ENCODE measurements at places on chromosomes 7 and 10.

DNA sequence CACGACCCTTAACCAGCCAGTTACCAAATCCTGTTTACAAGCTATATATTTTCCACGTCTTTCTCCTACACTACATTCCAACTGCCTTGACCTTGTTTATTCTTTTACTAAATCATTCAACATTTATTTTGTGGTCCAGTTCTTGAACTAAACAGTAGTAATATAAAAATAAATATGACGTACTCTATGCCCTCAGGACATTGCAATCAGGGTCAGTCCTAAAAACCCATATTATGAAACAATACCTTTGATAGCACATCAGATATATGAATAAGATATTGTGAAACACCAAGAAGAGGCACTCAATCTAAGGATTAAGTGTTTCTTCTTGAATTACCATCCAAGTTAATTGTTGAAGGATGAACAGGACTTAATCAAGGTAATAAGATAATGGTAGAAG is 52.5 kb upstream of the WNT16 start:
- DNase-seq: no peak

GRCh38 chr10:71219918-71220688 is 7.7 kb downstream of the UNC5B start:
- no peak for DNase-seq

DNA sequence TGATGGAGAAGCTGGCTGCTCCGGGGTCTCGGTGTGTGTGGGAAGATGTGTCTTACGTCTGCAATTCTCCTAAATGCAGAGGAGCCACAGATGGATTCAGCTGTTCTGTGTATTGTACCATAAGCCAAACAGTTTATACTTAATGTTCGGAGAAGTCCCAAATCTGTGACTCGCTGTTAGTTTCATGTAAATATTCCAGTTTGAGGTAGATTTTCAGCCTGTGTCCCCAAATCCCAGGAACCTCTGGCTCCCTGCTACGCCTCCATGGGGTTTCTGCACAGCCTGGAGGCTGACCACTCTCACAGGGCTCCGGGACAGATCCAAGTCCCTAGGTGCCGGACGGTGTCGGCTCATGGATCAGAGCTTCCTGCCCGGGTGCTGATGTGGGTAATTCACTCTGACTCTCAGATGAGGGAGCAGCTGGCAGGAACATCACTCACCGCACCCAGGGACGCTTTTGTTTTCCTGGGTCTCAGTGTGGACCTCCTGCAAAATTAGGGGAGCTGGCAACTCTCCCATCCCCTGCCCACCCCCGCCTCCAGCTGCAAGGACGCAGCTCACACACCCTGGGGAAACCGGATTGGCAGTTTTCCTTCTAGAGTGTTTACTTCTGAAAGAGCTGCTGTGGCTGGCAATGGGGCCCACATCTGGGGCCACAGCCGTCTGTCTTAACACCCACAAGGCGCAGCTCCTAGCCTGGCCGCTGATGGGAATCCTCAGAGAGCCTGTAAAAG is 421.1 kb upstream of the FOXK1 start:
- no peak for DNase-seq

- no peak for DNase-seq
Measured at GRCh38 chr7:116560021-116560970, 35.5 kb downstream of the CAV1 start.

DNA sequence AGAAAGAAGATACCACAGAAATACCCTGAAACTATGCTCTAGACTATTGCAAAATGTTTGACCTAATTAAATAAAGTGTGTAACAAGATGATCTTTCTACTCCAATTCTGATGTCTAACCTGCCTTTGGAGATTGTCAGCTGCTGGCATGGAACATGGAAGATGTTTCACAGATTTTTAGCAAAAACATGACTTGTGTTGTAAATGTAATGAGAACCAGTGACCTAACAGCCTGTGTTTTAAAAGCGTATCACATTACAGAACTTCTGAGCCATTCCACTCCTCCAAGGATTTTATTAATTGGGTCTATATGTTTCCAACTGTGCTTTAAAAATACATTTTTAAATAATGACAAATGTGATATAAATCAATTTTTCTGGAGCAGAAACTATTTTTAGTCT is 526.3 kb upstream of the SEMA3D start:
- DNase-seq: no peak

DNA sequence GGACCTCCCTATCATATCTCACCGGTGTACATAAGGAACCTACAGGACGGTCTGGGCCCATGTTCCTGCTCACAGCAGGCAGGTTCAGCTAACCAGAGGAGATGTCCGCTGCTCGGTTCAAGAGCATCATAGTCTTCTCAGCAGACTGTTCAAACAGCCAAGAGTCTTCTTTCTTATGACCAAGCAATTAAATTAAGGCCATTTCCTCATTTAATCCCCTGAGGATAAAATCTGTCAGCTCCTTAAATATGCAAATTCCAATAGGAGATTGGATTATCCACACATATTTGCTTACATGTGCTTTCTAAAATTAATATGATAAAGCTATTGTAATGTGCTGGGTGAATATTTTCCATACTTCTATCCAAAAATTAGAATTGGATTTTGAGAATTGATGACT is 59.7 kb downstream of the LMBR1 start:
- no peak for DNase-seq

DNA sequence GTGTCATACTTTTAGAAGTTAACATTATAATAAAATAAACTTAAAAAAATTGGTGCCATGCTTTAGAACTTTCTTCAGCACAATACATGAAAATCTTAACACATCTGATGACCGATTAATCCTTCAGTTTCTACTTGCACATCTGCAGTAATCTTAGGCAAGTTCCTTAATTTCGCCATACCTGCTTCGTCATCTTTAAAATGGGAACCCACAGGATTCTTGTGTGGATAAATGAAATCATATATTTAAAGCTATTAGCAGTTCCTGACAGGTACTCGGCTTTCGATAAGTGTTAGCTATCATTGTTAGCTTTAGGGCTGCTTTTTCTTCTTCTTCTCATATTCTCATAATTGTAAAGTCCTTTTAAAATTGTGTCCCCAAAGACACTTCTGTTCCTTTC is 907 bp upstream of the VPS50 start:
- DNase-seq: no peak

GRCh38 chr7:26681819-26682418 is 182.5 kb downstream of the SKAP2 start:
- DNase-seq: peak; percentile 40

DNA sequence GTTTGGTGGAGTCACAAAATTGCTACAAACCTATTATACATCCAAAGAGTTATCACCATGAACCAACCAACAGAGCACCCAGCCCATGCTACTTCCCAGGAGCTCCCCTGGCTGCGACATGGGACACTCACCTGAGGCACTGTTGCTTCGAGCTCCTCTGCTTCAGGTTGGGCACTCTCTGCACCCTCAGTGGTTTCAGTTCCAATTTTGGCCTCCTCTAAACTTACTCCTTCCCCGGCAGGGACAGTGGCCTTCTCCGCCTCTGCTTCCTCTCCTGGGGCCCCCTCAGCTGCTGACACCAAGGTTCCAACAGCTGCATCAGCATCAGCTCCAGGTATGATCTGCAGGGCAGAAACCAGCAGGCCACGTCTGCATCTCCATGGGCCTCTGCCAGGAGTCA is 120.4 kb upstream of the TARP start:
- no peak for DNase-seq

GRCh38 chr7:79452032-79452494 is 1.4 kb downstream of the MAGI2 start:
- DNase-seq: no peak

DNA sequence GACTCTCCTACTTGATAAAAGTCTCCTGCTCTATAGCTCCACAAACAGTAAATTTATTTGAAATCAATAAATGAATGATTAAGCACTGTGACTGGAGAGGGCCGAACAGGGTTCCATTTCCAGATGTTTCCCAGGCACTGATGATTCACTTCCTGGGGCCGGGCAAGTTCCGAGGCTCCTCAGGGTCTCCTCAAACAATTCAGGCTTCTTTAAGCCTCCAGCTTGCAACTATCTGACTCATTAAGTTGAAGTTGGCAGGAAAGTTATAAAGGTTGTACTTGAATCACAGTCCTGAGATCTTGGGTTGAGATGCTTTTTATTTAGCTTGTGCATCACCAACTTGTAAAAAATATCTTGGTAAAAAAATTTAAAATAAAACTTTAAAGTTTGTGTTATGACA is 612.9 kb downstream of the DNAJB6 start:
- DNase-seq: no peak

- DNase-seq: no peak
Measured at GRCh38 chr7:32673275-32673983, 178.1 kb downstream of the AVL9 start.

GRCh38 chr7:29891766-29892165 is 85.5 kb downstream of the WIPF3 start:
- no peak for DNase-seq

DNA sequence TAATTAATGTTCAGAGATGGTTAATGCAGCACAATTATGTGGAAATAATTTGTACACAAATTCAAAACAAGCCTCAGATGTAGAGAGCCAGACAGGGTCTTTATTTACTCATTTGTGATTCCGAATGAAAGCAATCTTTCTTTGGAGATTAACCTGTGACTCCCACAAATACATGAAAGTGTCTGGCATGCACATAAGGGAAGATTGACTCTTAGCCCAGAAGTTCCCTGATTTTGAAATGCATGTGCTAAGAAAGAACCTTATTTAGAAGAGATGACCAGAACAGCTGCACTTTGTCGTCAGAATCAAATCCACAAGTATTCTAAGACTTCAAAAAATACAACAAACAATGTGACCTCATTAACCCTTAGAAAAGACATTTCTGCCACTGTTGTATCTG is 45.1 kb downstream of the RNLS start:
- no peak for DNase-seq

- DNase-seq: no peak
Measured at GRCh38 chr7:102897211-102897631, 15.6 kb upstream of the LRRC17 start.

DNA sequence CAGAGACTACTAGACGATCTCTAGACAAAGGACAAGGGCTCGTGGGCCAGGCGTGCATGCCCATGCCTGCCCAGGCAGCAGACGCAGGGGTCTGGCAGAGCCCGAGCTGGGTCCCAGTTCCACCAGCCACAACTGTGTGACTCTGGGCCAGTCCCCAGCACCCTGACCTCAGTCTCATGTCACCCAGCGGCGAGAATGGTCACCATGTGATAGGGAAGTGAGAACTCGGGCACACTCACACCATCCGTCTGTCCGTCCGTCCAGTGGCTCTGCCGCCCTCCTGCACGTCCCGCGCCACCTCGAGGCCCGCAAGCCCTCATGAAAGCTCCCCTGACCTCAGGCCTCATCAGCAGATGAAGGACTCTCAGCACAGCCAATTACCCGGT is 280.0 kb downstream of the ELFN1 start:
- DNase-seq: no peak

DNA sequence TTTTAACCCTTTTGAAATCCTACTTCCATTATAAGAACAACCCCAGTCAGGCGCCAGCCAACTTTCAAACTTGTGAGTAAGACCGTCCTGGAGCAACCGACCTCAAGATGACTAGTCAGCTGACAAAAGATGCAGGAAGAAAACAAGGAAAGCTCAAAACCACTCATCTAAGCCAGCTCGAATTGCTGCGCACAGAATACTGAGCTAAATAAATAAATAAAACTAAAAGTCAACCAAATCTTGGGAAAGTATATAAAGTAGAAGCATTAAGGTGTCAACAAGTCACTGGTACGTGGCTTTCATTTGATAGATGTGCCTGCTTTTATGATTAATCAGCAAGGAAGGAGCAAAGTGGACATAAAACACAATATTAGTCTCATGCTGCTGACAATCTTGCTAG is 1269.8 kb downstream of the XPNPEP1 start:
- DNase-seq: no peak

DNA sequence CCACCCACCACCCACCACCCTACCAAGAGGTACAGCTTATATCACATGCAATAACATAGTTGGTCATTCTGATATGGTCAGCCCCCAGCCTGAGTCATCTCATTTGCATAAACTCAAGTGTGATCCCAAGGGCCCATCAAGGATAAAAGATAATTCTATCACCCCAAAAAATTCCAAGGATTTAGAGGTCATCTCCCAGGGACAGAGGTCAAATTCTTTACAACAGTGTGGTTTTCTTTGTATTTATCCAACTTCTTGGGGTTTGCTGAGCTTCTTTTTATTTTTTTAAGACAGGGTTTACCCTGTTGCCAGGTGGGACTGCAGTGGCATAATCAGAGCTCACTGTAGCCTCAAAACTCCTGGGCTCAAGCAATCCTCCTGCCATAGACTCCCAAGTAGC is 9.4 kb upstream of the GTPBP10 start:
- no peak for DNase-seq

GRCh38 chr10:45353186-45353585 is 20.8 kb upstream of the ALOX5 start:
- no peak for DNase-seq

GRCh38 chr10:129879655-129880054 is 84.4 kb downstream of the EBF3 start:
- DNase-seq: no peak

DNA sequence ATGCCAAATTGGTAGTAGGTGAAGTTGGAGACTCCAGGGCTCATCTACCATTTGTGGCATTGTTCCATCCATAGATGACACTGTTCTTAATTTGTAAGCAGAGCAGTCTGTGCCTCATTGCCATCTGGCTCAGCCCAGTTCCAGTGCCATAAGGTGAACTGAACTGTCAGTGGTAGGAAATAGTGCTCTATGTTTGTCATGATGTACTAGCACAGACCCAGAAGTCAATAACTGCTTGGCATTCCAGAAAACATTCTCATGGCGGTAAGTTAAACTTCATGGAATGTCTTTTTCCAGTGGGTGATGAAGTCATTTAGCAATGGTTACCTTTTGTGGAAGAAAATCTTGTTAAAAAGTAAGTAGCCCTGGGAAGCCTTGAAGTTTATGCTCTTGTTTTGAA is 302.7 kb downstream of the SUGCT start:
- no peak for DNase-seq

DNA sequence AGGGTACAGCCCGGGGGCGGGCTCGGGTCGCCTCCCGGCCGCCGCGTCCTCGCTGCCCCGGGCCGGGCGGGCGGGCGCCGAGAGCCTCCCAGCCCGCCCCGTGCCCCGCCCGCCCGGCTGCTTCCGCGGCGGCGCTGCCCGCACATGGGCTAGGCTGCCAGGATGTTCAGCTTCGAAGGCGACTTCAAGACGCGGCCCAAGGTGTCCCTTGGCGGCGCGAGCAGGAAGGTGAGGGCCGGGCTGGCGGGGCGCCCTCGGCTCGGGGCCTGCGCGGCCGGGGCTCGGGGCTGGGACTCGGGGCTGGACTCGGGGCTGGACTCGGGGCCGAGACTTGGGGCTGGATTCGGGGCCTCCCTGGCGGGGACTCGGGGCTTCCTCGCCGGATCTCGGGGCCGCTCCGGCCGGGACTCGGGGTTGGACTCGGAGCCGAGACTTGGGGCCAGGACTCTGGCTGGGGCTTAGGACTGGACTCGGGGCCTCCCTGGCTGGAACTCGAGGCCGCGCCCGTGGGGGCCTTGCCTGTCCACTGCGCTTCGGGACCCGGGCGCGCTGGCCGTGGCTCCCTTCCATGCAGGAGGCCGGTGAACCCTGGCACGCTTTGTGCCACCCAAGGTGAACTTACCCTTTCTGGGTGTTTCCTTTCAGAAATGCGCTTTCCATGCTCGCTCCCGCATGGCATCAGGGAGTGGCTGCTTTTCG is 534 bp downstream of the UBE3C start:
- DNase-seq: peak; percentile 76

All from CD4-positive, alpha-beta T cell treated with Interleukin-10 for 1 hour (primary cell).